ENCODE measurements at places on chromosomes 12 and 14. TPM values are rescaled to one million over a fixed set of nuclear protein-coding genes. Genes with fewer than 3 reads are reported as not detected.

KRT3 gene
- not detected for total RNA-seq

TMEM52B gene
- total RNA-seq, result not detected

PPP4R4 gene
- total RNA-seq, result under 0.01 TPM

NPAS3 gene
- total RNA-seq, result 0.13 TPM

CLECL1 gene
- not detected for total RNA-seq

ABHD12B gene
- total RNA-seq, result not detected

ANKRD33 gene
- total RNA-seq, result 0.27 TPM

LRTM2 gene
- not detected for total RNA-seq

KRT82 gene
- not detected for total RNA-seq

KSR2 gene
- 1.7 TPM for total RNA-seq

PAPOLA gene
- 251 TPM for total RNA-seq

UNC119B gene
- total RNA-seq, result 22.1 TPM

ADAM20 gene
- total RNA-seq, result 1.2 TPM

POLE gene
- 43.0 TPM for total RNA-seq

ENDOU gene
- not detected for total RNA-seq

SLC25A21 gene
- 2.4 TPM for total RNA-seq

ZDHHC22 gene
- not detected for total RNA-seq

GLS2 gene
- total RNA-seq, result 0.22 TPM

FOXN4 gene
- total RNA-seq, result not detected

VWF gene
- 1,119 TPM for total RNA-seq

INHBC gene
- not detected for total RNA-seq

CLEC2A gene
- not detected for total RNA-seq

SLC39A2 gene
- not detected for total RNA-seq

MEG3 gene
- 12.7 TPM for total RNA-seq
